ENCODE measurements at places on chromosomes 3 and 15.

DNA sequence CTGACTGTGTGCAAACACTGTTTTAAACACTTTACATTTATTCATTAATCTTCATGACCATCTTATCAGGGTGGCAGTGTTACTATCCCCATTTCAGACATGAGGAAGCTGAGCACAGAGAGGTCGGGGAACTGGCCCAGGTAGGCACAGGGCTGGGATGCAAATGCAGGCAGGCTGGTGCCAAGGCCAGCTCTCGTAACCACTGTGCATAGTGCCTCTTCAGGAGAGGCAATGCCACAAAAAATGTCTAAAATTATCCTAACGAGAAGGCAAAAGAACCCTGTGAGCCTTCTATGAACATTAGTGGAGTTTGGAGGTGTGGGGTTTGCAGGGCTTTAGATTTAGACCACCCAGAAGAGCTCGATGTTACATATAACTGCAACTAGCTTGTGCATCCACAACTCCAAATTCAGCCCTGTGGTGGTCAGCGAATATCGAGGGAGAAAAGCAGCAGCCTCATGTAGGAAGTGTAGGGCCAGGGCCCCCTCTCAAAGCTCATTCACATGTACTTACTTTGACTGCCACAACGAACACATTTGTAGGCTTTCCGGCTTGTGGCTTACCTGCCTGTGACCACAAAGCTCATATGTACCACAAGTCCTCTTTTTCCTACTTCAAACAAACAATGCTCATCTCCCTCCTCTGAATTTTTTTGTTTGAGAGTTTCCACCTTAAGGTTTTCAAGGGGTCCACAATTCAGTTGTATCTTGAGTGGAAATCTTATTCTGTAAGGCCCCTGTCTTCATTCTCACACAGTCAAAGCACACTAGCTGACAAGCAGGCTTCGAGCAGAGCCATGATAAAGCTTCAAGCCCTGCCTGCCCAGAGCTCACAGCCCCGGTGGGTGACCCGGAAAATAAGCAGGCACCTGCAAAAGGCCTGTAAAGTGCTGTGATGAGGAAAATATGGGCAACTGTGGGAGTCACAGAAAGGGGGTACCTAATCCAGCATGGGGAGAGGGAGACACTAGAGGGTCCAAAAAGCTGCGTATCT is 722.9 kb upstream of the CFAP20DC start:
- no peak for DNase-seq

GRCh38 chr15:66879531-66880368 is 177.7 kb downstream of the SMAD6 start:
- no peak for DNase-seq

DNA sequence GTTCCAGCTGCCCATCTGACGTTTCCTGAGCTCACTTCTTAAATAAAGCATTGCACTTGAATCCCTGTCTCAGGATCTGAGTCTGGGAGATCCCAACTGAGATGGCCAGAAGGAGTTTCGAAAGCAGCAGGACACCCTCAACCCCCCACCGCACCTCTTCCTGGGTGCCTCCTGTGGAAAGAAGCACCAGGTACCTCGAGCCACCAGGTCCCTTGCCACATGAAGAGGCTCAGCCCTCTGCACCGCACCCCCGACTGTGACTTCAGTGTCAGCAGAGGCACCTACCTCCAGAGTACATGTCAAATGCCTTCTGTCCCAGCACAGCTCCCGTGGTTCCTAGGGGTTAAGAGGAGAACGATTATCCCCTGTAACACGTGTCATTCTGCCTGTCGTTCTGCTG is 26.7 kb downstream of the FAM3D start:
- no peak for DNase-seq

GRCh38 chr3:53495146-53495519 is 722 bp downstream of the CACNA1D start:
- DNase-seq: peak; percentile 52

DNA sequence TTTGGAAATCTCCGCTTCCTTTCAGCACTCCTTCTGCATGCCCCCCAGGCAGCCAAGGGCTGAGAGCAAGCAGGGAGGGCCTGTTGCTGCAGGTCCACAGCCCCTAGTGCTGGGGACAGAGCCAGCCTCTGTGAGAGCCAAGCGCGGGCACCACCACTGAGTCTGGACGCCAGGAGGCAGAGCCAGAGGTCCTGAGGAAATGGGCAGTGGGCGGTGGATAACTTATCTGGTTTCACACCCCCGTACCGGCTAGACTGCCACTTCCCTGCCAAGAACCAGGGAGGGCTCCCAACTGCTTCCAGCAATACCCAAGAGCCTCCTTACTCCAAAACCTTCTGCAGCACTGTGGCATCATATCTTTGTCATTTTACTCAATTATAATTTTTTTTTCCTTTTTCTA is 141.6 kb upstream of the IGF1R start:
- DNase-seq: no peak

DNA sequence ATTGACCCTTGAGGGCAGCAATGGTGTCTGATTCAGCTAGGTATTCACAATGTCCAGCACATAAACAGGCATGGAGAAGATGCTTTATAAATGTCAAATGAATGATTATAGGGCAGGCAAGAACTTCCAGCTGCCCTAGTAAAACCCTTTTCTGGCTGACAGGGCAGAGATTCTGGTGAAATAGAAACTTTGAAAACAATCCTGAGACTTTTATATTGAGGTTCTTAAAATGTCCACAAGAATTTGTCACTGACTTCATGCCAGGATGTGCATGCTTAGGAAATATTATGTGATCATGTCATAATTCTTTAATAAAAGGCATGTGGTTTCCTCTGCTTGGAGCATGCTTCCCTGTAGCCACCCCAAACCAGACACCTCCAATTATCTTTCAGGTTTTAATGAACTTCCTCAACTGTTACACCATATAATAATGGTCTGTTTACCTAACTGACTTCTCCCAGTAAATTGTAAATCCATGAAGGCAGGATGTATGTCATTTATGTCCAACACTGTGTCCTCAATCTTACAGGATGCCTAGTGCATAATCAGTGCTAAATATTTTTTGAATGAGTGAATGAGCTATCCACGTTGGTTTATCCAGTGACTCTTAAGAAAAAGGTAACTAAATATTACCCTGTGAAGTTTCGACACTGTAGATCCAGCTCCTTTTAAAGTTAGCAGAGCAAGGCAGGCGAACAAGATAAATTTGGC is 43.4 kb upstream of the CLRN1 start:
- DNase-seq: no peak

GRCh38 chr15:85554852-85555521 is 174.6 kb downstream of the AKAP13 start:
- no peak for DNase-seq

DNA sequence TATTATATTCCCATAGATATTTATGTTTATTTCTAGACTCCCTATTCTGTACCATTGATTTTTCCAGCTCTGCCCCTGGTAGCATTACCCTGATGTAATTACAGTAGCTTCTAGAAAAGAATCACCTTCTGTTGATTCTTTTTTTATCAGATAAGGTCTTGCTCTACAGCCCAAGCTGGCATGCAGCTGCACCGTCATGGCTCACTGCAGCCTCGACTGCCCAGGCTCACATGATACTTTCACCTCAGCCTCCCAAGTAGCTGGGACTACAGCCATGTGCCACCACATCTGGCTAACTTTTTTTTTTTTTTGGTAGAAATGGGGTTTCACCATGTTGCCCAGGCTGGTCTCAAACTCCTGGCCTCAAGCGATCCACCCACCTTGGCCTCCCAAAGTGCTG is 41.8 kb downstream of the SLC24A1 start:
- DNase-seq: no peak

DNA sequence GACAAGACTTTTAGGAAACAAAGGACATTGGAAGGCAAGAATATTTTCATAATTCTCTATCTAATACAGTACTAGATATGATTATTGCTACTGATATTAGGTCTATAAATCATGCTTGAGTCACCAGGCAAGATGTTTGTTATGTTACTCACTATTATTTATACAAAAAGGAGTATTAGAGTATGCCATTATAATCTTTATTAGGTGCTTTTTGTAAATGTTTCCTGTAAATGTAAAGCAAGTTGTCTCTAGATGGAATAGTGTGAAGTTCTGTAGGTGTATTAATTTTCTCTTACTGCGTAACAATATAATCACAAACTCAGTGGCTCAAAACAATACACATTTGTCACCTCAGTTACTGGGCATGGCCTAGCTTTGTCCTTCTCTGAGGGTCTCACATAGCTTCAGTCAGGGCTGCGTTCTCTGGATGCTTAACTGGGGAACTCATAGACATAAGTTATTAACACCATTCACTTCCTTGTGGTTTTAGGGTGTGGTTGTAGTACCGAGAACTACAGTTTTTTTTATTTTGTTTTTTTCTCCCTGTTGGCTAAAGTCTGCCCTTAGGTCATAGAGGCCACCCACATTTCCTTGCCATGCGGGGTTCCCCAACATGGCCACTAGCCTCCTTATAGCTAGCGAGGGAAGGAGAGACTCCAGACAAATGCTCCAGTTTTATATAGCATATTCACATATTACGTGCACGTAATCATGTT is 20.3 kb upstream of the MAP3K13 start:
- DNase-seq: no peak

GRCh38 chr15:89243046-89243690 is 611 bp upstream of the FANCI start:
- no peak for DNase-seq

DNA sequence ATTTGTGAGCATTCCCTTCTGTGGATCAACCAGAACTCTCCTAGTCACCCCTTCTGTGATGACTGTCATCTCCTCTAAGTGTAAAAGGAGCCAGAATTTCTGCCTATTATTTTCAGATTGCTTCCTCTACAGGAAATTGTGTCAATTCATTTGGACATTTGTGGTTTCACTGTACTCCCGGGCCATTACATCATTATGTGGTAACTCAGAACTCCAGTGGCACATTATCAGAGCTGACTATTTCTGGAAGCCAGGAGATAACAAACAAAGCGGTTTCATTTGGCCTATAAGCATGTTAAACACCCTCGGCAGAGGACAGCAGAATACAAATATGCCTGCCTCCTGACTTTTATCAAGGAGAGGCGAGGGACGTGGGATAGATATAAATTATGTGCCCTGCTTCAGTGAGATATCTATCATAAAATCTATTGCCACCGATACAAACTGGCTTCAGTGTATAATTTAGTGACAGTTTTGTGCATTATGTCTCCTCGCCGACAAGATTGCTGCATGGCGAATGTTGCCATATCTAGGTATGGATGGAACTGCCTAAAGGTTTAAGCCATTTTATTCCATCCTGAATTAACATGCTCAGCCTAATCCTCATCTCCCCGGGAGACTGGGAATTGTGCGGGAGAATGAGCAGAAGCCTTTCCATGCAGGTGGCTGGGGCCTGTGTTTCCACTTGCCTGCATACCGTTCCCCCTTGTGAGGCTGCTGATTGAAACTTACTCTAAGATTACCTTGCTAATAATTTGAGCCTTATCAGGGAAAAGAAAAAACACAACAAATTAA is 193.4 kb upstream of the SEMA6D start:
- DNase-seq: no peak

GRCh38 chr15:83538682-83539081 is 91.5 kb downstream of the SH3GL3 start:
- no peak for DNase-seq

DNA sequence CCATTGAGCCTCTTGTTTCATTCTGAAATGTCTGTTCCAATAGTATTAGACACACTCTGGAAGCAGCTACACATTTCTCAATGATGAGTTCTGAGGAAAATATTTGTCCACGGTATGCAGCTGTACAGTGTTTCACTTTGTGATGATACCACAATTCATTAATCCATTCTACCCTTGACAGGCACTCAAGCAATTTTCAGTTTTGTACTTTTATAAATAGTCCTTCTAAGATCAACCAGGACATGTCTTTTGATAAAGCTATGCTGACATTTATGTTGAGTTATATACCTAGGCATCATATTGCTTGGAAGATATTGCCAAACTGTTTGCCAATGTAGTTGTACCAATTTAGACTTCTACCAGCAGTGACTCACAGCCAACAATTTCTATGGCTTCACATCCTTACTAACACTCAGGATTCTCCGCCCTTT is 165.1 kb upstream of the COL8A1 start:
- no peak for DNase-seq

- no peak for DNase-seq
These were observed 49.2 kb upstream of the LRRFIP2 start for GRCh38 chr3:37223576-37223975.

GRCh38 chr3:171981271-171981605 is 58.1 kb upstream of the FNDC3B start:
- DNase-seq: no peak

DNA sequence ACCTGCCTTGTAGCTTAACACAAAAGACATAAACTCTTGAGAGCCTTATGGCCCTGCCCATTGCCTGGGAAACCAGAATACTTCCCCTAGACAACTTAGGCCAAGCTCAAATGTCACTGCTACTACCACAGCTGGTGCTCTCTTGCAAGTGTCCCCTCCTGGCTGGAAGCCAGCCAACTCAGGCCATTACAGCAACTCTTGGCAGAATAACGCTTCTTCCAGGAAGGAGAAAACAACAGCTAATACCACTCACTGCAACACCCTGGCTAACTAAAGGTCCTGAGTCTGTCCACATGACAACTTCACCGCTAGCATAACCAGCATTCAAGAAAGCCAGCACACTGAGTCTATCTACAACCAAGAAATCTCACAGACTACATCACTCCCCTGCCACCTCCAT is 5.1 kb upstream of the B4GALT4 start:
- DNase-seq: no peak

GRCh38 chr3:187838016-187838540 is 92.8 kb upstream of the BCL6 start:
- DNase-seq: no peak

DNA sequence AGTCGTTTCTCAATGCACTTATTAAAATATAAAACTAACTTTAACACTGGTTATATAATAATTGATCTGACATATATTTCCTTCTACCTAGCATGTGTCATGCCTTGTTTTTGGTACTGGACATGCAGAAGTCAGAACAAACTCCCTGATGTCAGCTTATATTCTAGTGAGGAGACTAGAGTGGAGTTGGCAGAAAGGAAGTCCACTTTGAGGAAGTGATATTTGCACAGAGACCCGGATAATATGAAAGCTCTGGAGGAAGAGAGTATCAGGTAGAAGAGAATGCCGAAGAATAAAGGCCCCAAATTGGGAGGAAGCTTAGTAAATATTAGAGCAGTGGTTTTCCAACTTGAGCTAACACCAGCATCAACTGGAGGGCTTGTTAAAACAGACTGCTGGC is 24.6 kb upstream of the ZNF280D start:
- no peak for DNase-seq

DNA sequence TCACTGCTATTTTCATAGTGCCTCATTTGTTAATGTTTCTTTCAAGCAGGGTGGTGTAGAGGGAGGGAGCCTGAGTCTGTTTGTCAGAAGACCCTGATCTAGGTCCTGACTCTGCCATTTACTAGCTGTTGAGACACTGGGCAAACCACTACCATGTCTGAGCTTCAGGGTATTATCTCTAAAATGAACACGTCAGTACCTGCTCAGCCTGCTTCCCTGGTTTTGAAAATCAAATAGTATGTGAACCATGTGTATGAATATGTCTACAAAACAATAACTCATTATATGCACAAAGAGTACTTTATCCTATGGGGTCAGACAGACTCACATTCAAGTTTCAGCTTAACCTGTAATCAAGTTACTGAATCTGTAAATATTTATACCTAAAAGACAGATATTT is 25.1 kb downstream of the SYNPR start:
- DNase-seq: no peak

Measured in glutamatergic neuron (in vitro differentiated cells).